NCI-H146 (cell line): ENCODE measurements at places on chromosomes 7 and 10.

DNA sequence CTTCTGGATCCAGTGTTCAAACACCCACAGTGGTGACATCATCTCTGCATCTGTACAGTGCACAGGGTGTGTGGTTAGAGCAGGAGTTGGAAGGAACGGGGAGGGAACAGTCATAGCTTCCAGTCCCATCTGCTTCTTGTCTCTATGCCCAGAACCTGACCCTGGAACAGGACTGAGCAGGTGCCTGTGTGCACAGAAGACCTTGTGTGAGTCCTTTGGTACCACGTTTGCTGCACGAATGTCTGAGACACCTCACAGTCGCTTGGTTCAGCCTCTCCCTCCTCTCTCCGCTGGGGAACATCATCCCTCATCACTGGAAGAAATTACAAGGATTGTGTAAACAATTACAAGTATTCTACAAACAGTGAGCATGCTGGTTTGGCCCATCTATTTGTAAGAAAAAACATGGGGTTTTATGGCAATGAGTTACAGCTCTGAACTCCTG, 243.0 kb upstream of the KLF6 start:
- DNase-seq: no peak

DNA sequence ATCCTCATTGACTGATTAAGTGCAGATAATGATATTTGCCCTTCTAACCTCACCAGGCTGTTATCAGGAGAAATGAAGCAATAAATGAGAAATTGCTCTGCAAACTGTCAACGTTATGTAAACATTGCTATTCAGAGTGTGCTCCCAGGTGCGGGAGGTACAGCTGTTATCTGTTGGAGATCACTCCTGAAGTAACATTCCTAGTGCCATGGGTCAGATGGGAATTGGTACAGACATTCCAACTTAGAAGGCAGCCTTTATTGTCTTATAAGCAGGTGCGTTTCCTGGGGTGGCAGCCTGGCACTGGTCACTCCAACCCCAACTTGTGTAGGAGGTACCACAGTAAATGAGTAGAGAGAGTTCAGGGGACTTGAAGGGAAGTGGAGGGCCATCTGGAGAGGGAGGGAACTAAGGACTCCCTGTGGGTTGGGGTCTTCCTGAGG, 36.8 kb downstream of the HK1 start:
- DNase-seq: peak; percentile 89

GRCh38 chr10:31836569-31837406, 91.8 kb downstream of the ARHGAP12 start:
- DNase-seq: peak; percentile 4

DNA sequence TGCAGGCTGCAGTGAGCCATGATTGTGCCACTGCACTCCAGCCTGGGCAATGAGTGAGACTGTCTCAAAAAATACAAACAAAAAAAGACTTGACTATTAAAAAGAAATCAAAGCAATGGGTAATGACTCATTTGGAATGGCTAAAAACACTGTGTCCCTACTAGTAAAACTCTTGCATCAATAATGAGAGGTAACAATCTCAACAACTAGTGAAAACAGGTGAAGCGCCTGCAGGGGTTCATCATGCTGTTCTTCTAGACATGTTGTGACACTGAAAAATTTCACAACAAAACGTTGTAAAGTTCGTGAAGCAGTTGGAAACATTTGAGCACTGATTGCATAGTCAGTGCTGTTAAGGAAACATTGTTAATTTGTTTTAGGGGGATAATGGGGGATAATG, 26.9 kb upstream of the SLC29A4 start:
- DNase-seq: no peak

DNA sequence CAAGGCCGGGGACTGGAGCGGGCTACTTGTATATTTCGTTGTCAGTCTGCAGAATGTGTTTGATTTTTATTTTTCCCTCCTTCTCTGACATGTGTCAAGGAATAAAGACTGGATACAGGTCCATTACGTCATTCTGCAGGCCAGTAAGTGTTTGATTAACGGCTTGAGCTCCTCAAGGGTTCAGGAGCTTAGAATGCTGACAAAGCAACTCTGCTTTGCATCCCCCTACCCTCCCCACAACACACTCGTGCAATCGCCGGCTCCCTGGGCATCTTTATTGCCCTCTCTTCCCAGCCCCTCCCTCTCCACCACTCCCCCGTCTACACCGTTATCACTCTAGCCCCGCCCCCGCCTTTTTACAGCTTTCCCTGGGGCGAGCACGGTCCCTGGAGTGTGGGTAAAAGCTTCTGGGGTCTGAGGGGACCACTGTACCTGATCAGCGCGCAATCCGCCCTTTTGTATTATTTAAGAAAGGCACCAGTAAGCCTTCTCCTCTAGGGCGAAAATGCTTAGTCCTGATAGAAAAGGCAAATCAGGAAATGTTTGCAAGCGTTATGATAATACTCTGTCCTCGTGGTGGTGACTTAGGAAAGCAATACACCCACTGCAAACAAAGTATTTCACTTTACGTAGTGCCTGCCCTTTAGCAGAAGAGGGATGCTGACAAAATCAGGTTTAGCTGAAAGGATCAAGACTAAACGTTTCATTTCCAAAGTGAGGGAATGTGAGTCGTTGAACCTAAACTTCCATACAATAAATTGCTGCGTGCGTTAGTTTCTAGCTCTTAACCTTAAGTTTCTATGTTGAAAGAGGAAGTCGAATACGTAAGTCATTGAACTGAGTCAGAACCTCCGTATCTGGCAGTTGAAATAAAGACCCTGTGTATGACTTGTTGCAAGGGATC, 1.4 kb upstream of the CREB5 start:
- DNase-seq: peak; percentile 11

GRCh38 chr7:156223935-156224832, 411.9 kb upstream of the SHH start:
- DNase-seq: no peak

GRCh38 chr10:47107007-47107747, 192.8 kb upstream of the GDF10 start:
- no peak for DNase-seq

DNA sequence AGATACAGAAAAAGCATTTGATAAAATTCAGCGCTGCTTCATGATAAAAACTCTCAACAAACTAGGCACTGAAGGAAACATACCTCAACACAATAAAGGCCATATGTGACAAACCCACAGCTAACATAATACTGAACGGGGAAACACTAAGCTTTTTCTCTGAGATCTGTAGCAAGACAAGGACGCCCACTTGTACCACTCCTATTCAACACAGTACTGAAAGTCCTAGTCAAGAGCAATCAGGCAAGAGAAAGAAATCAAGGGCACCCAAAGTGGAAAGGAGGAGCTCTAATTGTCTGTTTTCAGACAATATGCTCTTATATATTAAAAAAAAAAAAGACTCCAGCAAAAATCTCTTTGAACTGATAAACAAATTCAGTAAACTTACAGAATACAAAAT, 13.3 kb downstream of the DIP2C start:
- DNase-seq: no peak

GRCh38 chr7:149126662-149127266, 640 bp upstream of the ZNF425 start:
- DNase-seq: peak; percentile 63

GRCh38 chr10:62744136-62744535, 60.4 kb upstream of the ADO start:
- no peak for DNase-seq

GRCh38 chr7:7922684-7923385, 45.8 kb upstream of the GLCCI1 start:
- DNase-seq: peak; percentile 21

DNA sequence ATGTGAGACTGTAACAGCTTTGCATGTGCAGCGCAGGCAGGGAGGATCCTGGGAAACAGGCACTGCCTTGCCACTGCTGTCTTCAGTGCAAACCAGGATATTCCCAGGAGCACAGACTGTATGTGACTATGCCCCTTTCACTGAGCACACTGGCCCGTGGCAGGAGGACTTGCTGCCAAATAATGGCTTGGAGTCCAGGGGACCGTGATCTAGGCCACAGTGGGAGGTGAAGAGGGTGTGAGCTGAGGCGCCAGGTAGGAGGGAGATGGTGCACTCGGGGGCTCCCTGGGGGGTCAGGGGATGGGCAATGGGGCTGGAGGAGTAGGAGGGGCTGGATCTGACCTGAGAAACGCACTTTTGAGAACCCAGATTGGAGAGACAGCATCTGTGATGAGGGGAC, 193.4 kb upstream of the ZNF32 start:
- no peak for DNase-seq

GRCh38 chr7:74617180-74617744, 40.3 kb upstream of the GTF2I start:
- peak; percentile 10 for DNase-seq

DNA sequence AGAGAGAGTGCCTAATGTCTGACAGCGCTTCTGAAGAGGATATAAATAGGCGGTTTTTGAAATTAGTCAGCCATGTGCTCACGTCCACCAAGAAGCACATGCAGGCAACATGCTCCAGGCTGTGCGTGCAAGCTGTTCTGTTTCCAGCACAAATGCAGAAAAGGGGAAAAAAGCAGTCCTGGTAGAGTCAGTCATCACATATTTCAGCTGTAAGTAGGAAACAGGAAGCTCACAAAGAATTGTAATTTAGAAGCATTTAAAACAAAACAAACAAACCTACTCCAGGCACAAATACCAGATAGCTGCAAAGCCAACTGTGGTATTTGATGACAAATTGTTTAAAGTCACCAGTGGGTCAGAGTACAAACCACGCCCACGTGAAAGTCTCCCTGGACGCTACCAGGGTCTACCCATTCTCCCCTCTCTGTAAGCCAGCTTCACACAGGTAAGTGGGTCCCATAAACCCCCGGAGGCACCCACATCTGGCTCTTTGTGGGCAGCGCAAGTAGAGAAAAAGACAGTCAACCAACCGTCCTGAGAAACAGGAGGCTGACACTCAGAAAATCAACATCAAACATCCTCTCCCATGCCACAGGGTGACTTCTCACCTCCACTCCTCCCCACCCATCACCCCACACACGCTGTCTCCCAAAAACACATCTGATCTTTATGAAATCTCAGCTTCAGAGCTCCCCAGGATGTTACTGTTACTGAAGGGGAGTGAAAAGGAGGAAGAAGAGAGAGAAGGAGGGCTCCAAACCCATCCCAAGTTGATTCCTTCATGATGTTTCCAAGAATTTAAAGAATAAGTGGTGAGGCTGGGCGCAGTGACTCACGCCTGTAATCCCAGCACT, 186.4 kb downstream of the FAM107B start:
- DNase-seq: no peak

DNA sequence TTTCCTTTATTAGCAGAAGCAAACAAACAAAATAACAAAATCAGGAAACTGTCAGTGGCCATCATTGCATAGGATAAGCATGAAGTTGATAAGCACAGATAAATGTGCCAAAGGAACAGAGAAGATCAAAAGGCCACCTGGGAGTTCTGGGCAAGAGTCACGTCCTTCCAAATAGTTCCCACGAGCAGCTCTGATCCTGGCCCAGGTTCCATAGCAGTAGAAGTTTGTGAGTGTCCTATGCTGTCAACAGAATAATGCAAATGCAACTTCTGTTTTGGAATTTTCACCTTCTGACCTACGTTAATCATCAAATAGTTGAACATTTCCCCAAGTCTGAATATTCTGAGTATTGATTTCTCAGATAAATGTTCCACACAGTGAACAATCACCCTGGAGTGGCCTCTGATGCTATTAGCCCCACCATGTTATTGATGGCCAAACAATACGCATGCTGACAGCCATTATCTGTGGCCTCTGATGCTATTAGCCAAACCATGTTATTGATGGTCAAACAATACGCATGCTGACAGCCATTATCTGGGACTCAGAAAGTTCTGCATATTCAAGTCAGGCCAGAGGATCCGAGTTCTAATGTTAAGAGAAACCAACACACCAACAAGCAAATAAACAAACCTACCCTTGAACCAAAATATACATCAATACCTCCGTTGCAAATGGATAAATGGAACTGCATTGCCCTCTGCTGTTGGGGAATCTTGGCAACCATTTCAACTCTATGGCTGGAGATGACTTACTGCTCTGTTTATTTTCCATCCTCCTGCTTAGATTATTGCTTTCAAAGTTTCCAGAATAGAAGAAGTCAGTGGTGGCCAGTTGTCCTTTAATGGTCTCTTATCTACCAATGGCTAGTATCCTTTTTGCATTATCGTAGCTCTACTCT, 63.3 kb downstream of the MRC1 start:
- DNase-seq: no peak

- peak; percentile 79 for DNase-seq
Measured at GRCh38 chr7:90605055-90605454, 8.9 kb downstream of the CDK14 start.

DNA sequence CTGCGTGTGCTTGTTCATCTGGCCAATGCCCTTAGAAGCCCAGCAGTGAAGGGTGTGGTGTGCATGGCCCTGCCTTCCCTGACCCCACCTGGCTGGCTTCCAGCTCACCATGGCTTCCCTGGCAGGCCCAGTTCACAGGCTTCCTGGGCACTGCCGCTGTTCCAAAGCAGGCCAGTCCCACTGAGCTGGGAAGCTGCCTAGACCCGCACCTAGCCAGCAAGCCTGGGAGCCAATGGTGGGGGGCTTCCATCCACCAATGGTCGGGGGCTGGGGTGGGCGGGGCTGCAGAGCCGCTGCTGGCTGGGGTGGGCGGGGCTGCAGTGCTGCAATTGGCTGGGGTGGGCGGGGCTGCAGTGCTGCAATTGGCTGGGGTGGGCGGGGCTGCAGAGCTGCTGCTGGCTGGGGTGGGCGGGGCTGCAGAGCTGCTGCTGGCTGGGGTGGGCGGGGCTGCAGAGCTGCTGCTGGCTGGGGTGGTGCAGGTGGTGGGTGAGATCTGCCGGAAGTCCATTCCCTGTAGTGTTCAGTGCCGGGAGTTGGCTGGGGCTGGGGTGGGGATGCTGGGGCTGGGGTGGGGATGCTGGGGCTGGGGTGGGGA, 12.4 kb downstream of the CALY start:
- DNase-seq: peak; percentile 91

GRCh38 chr10:113073549-113074189, 123.6 kb downstream of the TCF7L2 start:
- DNase-seq: no peak

DNA sequence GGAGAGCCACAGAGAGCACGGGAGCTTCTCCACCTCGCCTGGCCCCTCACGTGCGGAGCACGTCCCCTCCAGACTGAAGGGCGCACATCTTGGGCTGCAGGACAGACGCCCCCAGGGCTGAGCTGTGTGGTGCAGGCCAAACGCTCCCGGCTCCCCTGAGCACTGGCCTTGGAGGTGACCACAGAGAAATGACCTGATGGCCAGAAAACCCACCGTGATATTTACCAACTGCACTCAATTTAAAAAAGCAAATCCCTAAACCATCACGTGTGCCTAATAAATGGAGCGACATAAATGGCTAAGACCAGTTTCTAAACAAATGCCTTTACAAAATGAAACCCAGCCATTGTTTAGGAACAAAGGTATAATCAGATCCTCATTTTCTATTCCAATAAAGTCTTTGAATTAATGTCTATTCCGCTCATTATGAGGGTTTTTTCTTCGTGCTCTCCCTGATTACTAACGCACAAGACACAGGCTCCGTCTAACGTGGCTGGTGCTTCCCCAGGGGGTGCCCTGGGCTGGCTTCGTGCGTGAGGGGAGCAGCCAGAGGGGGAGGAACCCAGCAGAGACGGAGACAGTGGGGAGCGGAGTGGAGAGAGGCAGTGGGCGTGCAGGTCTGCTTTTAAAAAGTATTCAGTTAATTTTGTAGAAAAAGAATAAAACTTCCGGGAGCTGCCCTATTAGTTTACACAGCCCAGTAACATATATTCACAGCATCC, 190.3 kb downstream of the DNAJB6 start:
- DNase-seq: peak; percentile 11

GRCh38 chr7:47183862-47184590, 397.9 kb downstream of the TNS3 start:
- DNase-seq: no peak
